Lung microvascular endothelial cell (primary cell): ENCODE measurements at places on chromosomes 16 and 17.

- DNase-seq: no peak
These were observed 5.5 kb downstream of the C16orf96 start for GRCh38 chr16:4561596-4561995.

GRCh38 chr17:27466743-27467375, 10.6 kb downstream of the KSR1 start:
- peak; percentile 27 for DNase-seq

- DNase-seq: no peak
These were observed 24.1 kb downstream of the GNPTG start for GRCh38 chr16:1375741-1376410.

GRCh38 chr17:69213059-69213813, 15.4 kb downstream of the ABCA10 start:
- no peak for DNase-seq

GRCh38 chr17:4542003-4542725, 13.0 kb downstream of the MYBBP1A start:
- no peak for DNase-seq
